Caco-2 (cell line): ENCODE measurements at places on chromosomes 1 and 21.

GRCh38 chr1:5311634-5312292 lies 657.4 kb downstream of the AJAP1 start:
- no peak for DNase-seq

GRCh38 chr1:236480758-236481436 lies 42.9 kb upstream of the LGALS8 start:
- no peak for DNase-seq

GRCh38 chr1:27132624-27133023 lies 22.3 kb downstream of the SLC9A1 start:
- no peak for DNase-seq

DNA sequence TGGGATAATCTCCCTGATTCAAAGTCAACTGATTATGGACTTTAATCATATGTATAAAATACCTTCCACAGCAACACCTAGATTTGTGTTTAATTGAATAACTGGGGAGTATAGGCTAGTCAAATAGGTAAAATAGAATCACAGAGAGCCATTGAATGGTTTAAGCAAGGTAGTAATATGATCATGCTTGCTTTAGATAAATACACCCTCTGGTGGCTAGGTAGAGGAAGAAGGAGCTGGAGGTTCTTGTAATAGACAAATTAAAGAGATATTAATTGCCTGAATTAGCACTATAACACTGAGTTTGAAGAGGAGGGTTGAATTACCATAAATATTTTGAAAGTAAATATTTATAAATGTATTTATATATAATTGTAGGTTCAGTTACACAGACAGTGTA lies 40.3 kb downstream of the DIRAS3 start:
- DNase-seq: no peak

DNA sequence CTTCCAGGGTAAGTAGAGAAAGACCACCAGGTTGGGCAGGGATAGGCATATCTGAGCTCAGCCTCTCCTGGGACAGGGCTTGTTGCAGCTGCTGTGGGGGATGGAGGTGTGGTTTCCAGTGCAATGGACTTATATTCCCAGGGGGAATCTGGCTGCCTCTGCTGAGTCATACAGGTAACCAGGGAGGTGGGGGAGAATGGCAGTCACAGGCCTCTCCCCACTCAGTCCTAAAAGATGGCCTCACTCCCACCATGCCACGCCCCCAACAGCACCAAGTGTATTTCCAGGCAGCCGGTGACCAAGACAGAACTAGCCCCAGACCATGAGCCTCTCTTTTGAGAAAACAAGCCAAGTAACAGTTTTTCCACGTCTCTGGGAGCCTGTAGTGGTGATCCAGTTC lies 1240.7 kb downstream of the BRINP3 start:
- no peak for DNase-seq

DNA sequence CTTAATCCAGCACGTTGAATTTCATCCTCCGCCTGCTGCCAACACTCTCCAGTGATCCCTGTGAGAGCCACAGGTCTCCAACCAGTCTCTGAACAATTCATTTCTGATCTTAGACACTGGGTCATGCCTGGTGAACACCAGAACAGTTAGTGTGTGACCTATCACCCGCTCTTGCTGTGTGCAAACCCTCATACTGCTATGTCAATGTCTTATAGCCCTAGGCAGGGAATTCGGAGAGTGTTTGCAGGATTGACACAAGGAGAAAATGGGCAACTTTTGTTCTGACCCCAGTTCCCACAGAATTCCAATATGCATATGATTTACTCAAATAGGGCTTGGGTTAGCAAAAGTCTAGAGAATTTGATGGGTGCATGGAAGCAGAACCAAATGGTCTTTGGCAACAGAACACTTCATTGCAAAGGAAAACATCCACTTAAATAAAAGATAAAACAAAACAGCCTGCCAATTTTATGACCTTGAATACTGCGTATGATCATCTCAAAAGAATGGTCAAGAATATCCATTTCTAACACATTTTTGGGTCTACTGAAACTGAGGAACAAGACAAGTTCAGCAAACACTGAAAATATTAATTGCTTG lies 23.0 kb upstream of the GUCA2B start:
- no peak for DNase-seq
